ENCODE measurements at places on chromosomes 3 and 15.

DNA sequence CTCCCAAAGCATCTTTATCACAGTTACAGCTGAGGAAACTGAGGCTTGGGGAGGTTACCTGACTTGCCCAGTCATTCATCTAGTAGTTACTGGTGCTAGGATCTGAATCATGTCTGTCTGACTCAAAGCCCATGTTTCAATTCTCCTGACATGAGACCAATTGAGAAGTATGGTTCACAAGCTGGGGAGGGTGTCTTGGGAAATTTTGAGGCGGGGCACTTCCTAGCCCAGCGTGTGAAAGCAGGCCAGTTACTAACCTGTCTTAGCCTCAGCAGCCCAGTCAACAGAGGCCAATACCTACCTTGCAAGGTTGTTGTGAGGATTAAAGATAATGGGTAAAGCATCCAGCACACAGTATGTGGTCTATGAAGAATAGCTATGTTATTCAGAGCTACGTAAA is 37.0 kb downstream of the CLDN18 start:
- no peak overlapping the region for H3K27ac ChIP-seq
- H3K36me3 ChIP-seq = peaks cover 3% of the 10 kb centered on the region
- peaks cover 25% of the 10 kb centered on the region for H3K4me1 ChIP-seq
- H3K27me3 ChIP-seq = no peaks in the 10 kb centered on the region
- H3K4me3 ChIP-seq = no peak overlapping the region

- peaks cover 8% of the 10 kb centered on the region for H3K36me3 ChIP-seq
- no peak overlapping the region for H3K4me3 ChIP-seq
- no peak for DNase-seq
- no peaks in the 10 kb centered on the region for H3K27me3 ChIP-seq
- H3K4me1 ChIP-seq = peaks cover 21% of the 10 kb centered on the region
- no peak overlapping the region for H3K27ac ChIP-seq
These were observed 42.0 kb upstream of the ICE2 start for GRCh38 chr15:60520825-60521368.

GRCh38 chr3:55042591-55042990 is 114.7 kb upstream of the LRTM1 start:
- H3K27me3 ChIP-seq = peaks cover 11% of the 10 kb centered on the region
- H3K27ac ChIP-seq = no peak overlapping the region
- DNase-seq = no peak

DNA sequence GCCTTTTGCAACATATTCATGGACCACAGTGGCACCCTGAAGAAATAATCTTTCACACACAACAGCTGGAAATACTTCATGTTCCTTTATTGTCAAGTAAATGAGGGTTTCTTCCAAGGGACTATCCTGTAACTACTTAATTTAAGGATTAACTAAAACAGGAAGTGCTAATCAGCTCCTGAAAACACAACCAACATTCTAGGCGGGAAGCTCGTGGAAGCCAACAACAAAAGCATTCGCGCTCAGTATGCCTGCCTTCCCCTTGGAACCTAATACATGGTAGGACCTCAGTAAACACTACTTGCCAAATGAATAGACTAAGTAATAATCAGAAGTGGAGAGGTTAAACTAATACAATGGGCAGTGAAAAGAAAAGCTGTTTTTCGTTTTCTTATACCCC is 300.9 kb downstream of the RORA start:
- H3K27me3 ChIP-seq = peaks cover 5% of the 10 kb centered on the region
- no peaks in the 10 kb centered on the region for H3K36me3 ChIP-seq
- H3K4me3 ChIP-seq = no peak overlapping the region
- no peak overlapping the region for H3K27ac ChIP-seq
- H3K4me1 ChIP-seq = peaks cover 6% of the 10 kb centered on the region
- DNase-seq = no peak

GRCh38 chr3:177197727-177198460 is 612 bp upstream of the TBL1XR1 start:
- H3K27ac ChIP-seq = peak overlapping the region; percentile 60
- H3K36me3 ChIP-seq = no peaks in the 10 kb centered on the region
- DNase-seq = no peak
- peaks cover 45% of the 10 kb centered on the region for H3K4me1 ChIP-seq
- peak overlapping the region; percentile 51 for H3K4me3 ChIP-seq
- H3K27me3 ChIP-seq = no peaks in the 10 kb centered on the region

DNA sequence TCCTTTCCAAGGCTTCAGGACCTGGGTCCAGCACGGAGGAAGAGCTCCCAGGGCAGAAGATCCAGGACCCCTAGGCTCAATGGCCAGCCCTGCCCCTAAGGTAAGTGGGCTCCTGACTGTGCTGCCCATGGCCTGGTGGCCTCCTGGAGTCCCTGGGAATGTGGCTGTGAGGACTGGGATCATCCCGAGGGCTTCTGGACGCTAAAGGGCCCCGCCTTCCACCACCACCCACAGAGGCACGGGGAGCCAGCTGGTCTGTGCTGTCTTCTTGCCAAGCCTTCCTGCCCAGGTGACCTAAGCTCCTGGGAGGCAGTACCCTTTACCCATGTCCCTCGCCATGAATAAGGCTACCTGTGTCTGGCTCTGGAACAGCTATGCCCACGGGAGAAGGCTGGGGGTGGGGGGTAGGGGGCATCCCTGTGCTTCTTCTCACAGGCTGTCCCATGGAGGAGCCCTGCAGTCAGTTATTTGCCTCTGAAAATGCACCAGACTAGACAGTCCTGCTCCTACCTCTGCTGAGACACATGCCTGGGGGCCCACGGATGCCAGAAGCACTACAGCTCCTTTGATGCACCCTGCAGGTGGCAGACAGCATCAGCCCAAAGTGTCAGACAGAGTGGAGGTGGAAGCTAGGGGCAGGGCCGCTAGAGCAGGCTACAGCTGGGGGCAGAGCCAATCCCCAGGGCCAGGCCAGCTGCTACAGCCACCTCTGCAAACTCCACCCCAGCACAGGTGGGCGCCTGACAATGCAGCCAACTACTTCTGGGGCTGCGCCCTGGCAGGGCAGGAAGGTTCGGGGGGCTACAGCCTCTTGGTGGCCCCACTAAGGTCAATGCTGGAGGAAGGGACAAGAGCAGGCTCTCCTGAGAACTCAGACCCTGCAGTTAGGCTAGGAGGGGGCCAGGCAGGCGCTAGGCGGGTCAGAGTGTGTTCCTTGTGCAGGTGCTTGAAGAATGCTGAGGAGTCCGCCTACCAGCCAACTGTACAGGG is 90.9 kb downstream of the SEC22A start:
- no peaks in the 10 kb centered on the region for H3K4me1 ChIP-seq
- H3K27ac ChIP-seq = no peak overlapping the region
- H3K4me3 ChIP-seq = no peak overlapping the region
- peaks cover 17% of the 10 kb centered on the region for H3K27me3 ChIP-seq

DNA sequence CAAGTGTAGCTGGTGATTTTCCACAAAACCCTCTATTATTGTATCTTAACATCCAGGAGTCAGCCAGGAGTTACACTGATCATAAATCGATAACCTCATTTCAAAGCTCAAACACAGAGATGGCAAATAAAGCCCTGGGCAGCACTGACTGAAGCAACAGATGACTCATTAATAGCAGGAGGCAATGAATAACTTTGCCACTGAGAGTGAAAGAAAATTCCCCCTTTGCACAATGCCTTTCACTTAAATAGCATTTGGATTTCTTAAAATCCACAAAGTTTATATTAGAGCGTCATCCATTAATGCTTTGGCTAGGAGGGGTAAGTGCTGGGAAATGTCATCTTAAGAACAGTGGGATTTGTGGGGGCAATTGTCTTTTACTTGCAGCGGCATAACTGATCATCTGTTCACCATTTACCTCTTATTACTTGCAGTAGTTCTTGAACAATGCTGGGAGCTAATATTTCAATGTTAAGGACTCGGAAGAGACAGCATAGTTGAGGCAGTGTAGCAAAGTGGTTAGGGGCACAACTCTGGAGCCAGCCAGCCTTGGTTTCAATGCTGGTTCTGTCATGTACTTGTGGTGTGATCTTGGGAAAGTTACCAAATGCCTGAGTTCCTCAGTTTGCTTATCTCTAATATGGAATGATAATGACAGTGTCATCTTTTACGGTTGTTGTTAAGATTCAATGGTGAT is 630.4 kb upstream of the TBL1XR1 start:
- H3K36me3 ChIP-seq = no peaks in the 10 kb centered on the region
- peaks cover 52% of the 10 kb centered on the region for H3K4me1 ChIP-seq
- no peaks in the 10 kb centered on the region for H3K27me3 ChIP-seq
- no peak for DNase-seq
- peak overlapping the region; percentile 88 for H3K27ac ChIP-seq

DNA sequence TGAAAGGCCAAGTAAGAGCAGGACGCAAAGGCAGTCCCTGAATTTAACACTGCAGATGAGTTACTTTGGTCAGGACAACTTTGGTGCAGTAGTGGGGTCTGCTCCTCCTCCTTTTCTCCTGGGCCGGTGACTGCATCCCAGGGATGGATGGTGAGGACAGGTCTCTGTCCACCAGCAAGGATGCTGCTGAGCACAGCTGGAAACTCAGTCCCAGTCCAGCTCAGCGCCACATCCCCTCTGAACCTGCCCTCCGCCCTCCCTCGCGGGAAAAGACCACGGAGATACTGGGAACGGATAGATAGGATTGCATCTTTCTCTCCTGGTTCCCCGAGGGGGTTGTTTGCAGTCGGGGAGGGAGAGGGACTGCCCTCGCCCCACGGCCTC is 13.8 kb downstream of the GRAMD2A start:
- no peak for DNase-seq
- H3K4me3 ChIP-seq = no peak overlapping the region
- H3K4me1 ChIP-seq = peaks cover 3% of the 10 kb centered on the region
- H3K27me3 ChIP-seq = peaks cover 25% of the 10 kb centered on the region

DNA sequence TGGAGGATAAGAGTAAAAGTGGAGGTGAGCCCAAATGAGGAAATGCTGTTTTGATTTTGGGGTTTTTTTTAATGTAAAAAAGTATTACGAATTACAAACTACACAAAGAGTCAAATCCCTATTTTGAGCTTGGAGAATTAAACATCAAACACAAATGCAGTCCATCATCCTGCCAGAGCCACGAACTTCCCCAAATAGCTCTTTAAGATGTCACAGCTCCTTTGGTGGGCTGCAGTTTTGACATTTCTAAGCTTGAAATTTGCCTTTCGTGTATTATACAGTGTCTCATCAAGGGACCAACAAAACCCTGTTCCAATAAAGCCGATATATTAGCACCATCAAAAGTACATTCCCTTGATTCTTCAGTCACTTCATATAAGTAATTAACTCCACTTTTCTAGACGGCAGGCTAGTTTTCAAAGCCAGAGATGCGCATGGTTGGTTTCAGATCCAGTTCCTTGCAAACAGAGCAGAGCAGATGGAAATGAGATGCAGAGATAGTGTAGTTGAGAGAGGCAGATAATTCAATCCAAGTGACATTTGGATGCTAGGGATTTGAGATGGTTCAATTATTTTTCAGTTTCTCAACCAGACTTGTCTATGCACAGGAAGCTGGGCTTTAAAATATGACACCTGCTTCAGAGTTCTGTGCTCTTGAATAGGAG is 580.9 kb downstream of the EDEM1 start:
- H3K27me3 ChIP-seq = no peaks in the 10 kb centered on the region
- H3K36me3 ChIP-seq = no peaks in the 10 kb centered on the region
- H3K4me1 ChIP-seq = no peaks in the 10 kb centered on the region

- H3K4me1 ChIP-seq = no peaks in the 10 kb centered on the region
These were observed 21.4 kb downstream of the SECISBP2L start for GRCh38 chr15:49024840-49025239.

GRCh38 chr3:195897853-195898415 is 10.4 kb downstream of the TNK2 start:
- H3K36me3 ChIP-seq = no peaks in the 10 kb centered on the region
- peak overlapping the region; percentile 26 for H3K4me3 ChIP-seq

- no peak overlapping the region for H3K27ac ChIP-seq
- DNase-seq = no peak
- H3K4me3 ChIP-seq = no peak overlapping the region
- H3K36me3 ChIP-seq = no peaks in the 10 kb centered on the region
These were observed 88.3 kb upstream of the ACP3 start for GRCh38 chr3:132228923-132229322.

- H3K36me3 ChIP-seq = no peaks in the 10 kb centered on the region
- H3K4me1 ChIP-seq = no peaks in the 10 kb centered on the region
- H3K4me3 ChIP-seq = no peak overlapping the region
- no peak overlapping the region for H3K27ac ChIP-seq
- DNase-seq = no peak
These were observed 14.2 kb downstream of the TERC start for GRCh38 chr3:169750665-169751064.

- no peaks in the 10 kb centered on the region for H3K36me3 ChIP-seq
- H3K4me1 ChIP-seq = no peaks in the 10 kb centered on the region
- no peak for DNase-seq
- no peak overlapping the region for H3K4me3 ChIP-seq
- H3K27ac ChIP-seq = no peak overlapping the region
These were observed 84.8 kb upstream of the WNT5A start for GRCh38 chr3:55571913-55572312.

DNA sequence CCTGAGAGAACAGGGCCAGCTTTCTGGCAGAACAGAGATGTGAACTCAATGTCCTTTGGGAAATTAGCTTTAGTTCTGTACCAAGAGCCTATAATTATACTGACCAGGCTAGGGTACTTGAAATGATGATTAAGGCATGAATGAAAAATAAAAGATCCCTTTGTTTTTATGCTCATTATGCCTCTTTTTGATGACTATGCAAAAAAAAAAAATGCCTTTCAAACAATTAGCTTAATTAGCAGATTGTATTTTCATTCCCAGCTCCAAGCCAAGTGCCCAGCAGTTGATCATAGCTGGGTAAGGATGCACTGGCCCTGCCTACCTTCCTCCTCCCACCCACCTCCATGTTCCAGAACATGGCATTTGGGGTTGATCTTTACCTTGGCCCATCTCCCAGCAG is 56.8 kb downstream of the LYZL4 start:
- no peak for DNase-seq
- H3K27me3 ChIP-seq = peaks cover 4% of the 10 kb centered on the region
- H3K36me3 ChIP-seq = no peaks in the 10 kb centered on the region
- H3K4me1 ChIP-seq = peaks cover 6% of the 10 kb centered on the region

DNA sequence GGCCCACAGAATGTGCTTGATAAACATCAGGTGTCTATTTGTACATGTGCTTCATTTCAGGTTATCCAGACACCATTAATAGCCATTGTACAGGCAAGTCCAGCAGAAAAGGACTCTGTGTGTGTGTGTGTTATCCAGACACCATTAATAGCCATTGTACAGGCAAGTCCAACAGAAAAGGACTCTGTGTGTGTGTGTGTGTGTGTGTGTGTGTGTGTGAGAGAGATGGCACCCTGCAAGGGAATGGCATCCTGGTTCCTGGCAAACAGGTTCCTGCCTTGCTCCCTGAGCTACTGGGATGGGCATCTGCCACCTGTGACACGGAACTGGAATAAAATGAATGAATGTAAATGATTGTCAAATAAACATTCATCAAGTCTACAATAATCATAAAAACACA is 11.7 kb downstream of the SUCLG2 start:
- no peak for DNase-seq
- H3K27ac ChIP-seq = no peak overlapping the region
- H3K36me3 ChIP-seq = peaks cover 6% of the 10 kb centered on the region
- H3K4me3 ChIP-seq = no peak overlapping the region
- no peaks in the 10 kb centered on the region for H3K27me3 ChIP-seq

DNA sequence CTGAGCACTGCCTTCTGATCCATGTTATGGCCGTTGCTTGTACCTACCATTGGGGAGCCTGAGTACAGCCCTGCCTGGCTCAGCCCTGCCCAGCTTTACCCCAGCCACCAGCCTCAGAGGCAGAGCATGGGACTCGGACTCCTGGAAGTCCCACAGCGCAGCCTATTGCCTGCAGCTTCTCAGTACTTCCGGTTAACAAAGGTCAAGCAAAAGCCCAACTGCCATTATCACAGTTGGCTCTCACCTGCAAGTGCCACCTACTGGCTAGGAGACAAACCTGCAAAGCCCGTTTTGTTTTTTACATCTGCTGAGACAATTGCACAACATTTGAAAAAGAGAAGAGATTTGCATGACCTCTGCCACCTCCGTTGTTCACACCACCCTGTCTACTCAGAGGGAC is 1081.7 kb downstream of the NAALADL2 start:
- peaks cover 6% of the 10 kb centered on the region for H3K4me1 ChIP-seq
- H3K4me3 ChIP-seq = no peak overlapping the region
- no peak overlapping the region for H3K27ac ChIP-seq
